ENCODE measurements at places on chromosomes 6 and 20.

GRCh38 chr20:32970115-32970972 lies 33.9 kb downstream of the SUN5 start:
- no peak for DNase-seq

GRCh38 chr6:111624401-111625098 lies 18.9 kb upstream of the TRAF3IP2 start:
- no peak for DNase-seq

DNA sequence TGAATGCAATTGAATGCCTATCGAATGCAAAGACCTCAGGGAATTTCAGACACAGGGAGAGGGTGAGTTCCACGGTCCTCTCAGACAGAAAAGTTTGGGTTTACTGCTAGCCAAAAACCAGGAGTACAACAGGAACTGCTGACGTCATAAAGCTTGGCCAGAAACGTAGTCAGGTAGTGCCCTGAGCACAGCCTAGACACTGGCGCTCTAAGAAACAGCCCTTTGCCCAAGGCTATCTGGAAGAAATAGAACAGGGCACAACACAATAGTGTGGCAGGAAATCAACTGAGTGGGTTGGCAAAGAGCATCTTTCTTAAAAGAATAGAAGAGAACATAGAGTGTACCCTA lies 58.0 kb downstream of the GFOD1 start:
- DNase-seq: no peak

GRCh38 chr6:166540631-166541331 lies 45.7 kb downstream of the RAMACL start:
- DNase-seq: no peak

DNA sequence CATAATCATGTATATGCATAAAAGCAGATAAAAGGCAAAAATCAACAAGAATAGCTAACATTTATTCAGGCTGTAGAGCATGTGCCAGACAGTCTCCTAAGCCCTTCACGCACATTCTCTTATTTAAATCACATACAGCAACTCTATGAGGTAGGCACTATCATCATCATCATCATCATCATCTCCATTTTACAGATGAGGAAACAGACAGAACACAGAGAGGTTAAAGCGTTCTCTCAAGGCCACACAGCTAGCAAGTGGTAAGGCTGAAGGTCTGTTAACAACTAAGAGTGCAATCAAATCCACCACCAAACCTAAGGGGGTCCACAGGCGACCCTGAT lies 857 bp upstream of the PLEKHG1 start:
- no peak for DNase-seq

DNA sequence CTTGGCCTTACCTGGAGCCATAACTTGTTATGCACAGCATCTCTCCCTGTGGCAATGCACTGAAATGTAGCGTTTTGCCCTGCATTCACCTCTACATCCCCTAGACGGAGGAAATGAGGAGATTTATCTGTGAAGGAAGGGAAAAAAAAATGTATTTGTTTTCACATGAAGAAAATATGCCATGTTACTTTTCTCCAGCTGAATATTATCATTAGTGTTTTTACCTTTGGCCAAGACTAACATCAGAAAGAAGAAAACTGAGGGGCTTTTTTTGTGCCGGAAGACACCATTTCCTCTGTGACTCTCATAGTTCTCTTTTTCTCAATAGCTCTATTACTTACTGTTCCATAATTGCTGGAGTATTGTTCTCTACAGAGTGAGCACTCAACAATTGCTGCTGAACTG lies 280.4 kb downstream of the PTPRK start:
- no peak for DNase-seq

DNA sequence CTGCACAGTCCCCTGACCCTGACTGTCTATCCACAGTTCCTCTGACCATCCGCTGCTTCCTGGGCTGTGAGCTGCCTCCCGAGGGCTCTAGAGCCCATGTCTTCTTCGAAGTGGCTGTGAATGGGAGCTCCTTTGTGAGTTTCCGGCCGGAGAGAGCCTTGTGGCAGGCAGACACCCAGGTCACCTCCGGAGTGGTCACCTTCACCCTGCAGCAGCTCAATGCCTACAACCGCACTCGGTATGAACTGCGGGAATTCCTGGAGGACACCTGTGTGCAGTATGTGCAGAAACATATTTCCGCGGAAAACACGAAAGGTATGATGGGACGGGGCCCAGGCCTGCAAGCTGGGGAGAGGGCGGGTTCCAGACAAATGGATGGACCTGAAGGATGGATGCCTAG lies 4.3 kb downstream of the PROCR start:
- DNase-seq: no peak

DNA sequence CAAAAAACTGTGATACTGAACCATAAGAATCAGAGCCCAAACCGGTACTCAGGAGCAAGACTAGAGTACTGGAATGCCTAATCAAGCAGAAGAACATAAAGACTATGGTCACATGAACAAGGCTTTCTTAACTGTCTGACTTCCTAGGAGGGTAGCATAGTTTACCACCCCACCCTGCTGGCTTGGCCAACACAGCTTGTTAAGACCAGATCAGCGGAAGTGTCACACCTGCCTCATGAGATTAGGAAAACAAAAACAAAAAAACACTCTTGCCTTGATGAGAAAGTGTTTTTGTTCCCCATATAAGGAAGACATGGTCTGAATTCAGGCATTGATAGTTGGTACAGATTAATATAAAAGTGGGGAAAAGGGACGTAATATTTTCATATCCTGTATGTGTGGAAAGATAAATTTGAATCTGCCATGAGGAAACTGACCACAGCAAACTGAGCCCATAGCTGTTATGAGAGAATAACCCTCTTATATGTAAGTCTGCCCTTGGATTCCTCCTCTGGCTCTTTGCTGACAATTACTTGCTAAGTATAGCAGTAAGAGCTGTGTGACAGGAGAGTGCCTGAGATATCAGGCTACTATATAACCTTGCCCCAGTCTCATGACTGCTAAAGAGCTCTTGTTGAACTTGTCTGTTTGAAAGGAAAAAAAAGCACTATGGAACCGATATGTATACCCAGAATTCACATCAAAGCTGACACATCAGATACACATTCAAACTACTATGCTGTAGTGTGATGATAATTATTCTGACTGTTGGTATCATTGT lies 197.1 kb downstream of the EPHA7 start:
- no peak for DNase-seq

- no peak for DNase-seq
These were observed 253.4 kb downstream of the HACE1 start for GRCh38 chr6:104606361-104606760.

- no peak for DNase-seq
These were observed 72.6 kb downstream of the GJA10 start for GRCh38 chr6:89966913-89967312.

Data from ELR (cell line).